ENCODE measurements at places on chromosomes 13 and 19.

DNA sequence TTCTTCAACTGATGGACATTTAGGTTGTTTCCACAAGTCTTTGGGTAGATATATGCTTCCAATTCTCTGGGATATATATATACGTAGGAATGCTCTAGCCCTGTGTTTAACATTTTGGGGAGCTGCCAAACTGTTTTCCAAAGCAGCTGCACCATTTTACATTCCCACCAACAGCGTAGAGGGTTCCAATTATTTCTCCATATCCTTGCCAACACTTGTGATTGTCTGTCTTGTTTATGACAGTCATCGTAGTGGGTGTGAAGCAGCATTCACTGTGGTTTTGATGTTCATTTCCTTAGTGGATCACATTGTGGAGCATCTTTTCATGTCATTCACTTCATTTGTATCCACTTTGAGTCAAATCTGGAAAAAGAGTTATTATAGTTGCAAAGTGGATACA is 4.7 kb upstream of the CBLC start:
- DNase-seq, result no peak

GRCh38 chr13:98996046-98996445 is 18.2 kb upstream of the DOCK9 start:
- DNase-seq, result no peak

GRCh38 chr19:16001481-16002312 is 52.9 kb downstream of the OR10H4 start:
- DNase-seq, result no peak

- no peak for DNase-seq
Measured at GRCh38 chr13:37602733-37603381, 4.3 kb upstream of the POSTN start.

GRCh38 chr19:6238643-6239281 is 41.0 kb downstream of the MLLT1 start:
- DNase-seq, result no peak

- no peak for DNase-seq
Measured at GRCh38 chr13:98693756-98694155, 58.7 kb downstream of the SLC15A1 start.
